ENCODE measurements at places on chromosomes 6 and 20. TPM values are rescaled to one million over a fixed set of nuclear protein-coding genes. Genes with fewer than 3 reads are reported as not detected.

- no peak for DNase-seq
Observed at GRCh38 chr6:90753820-90754643, 167.2 kb upstream of the MAP3K7 start.

DNA sequence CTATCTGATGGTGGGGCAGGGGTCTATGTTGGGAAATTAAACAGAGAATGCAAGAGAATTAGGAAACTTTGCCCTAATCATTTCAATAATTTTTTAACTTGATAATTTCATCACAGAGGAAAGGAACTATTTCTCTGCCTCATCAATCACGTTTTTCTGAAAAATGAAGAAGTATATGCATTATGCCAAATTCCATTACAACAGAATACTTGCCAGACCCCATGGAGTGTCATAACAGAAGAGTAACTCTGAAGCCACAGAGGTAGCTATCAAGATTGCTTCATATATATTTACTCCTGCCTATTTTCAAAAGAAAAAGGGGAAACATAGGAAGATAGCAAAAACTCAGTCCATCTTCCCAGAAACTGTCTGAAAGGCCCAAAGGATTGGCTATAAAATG, 5.7 kb upstream of the USP49 start:
- DNase-seq: no peak

- no peak for DNase-seq
Observed at GRCh38 chr20:635893-636338, 17.1 kb downstream of the SRXN1 start.

Gene LTV1
- polyA plus RNA-seq: 42.7 TPM

GRCh38 chr20:21272279-21272678, 30.9 kb upstream of the XRN2 start:
- no peak for DNase-seq

DNA sequence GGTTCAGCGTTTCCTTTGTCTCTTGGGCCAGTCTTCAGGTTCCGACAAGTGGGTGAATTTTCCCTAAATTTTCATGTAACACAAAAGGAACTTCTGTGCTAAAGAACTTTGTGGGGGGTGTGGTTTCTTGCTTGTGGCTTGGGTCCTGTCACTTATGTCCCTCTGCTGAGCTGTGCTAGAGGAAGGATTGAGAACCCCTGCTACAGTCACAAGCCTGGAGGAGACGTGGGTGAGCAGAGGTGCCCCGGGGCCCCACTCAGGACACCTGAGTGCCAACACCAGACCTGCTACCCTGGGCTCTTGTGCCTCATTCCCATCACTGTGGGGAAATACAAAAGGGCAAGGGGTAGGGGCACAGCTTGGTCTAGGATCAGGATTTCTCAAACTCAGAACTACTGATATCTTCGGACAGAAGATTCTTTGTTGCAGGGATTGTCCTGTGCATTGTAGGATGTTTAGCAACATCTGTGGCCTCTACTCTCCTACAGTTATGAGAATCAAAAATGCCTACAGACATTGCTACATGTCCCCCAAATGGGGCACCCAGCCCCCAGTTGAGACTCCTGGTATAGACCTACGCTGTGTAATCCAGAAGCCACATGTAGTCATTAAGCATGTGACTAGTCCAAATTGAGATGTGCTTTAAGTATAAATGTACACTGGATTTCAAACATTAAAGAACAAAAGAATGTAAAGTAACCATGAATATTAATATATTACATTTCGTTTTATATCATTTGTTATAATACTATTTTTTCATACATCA, 128.7 kb downstream of the LY86 start:
- DNase-seq: no peak
